ENCODE measurements at places on chromosomes 1 and 21.

DNA sequence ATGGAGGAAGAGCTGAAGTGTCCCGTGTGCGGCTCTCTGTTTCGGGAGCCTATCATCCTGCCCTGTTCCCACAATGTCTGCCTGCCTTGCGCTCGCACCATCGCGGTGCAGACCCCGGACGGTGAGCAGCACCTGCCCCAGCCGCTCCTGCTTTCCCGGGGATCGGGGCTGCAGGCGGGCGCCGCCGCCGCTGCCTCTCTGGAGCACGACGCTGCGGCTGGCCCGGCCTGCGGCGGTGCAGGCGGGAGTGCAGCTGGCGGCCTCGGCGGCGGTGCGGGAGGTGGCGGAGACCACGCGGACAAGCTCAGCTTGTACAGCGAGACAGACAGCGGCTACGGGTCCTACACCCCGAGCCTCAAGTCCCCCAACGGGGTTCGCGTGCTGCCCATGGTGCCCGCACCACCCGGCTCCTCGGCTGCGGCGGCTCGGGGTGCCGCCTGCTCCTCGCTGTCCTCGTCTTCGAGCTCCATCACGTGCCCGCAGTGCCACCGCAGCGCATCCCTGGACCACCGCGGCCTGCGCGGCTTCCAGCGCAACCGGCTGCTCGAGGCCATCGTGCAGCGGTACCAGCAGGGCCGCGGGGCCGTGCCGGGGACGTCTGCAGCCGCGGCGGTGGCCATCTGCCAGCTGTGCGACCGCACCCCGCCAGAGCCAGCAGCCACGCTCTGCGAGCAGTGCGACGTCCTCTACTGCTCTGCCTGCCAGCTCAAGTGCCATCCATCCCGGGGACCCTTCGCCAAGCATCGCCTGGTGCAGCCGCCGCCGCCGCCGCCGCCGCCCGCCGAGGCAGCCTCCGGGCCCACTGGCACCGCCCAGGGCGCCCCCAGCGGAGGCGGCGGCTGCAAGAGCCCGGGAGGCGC lies 1.3 kb downstream of the TRIM67 start:
- DNase-seq: no peak

DNA sequence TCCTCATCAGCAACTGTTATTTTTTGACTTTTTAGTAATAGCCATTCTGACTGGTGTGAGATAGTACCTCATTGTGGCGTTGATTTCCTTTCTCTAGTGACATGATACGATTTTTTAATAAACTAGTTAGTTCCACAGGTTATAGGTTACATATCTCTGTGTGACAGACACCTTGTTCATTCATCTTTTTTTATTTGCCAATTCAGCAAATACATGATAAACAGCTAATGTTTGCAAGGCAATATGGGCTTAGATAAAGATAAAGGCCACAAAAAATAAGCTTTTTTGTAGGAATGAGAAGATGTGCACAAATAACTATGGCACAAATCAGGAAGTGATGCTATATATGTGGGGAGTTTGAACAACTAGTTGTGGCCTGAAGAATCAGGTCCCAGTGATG lies 366.8 kb downstream of the HLX start:
- no peak for DNase-seq

DNA sequence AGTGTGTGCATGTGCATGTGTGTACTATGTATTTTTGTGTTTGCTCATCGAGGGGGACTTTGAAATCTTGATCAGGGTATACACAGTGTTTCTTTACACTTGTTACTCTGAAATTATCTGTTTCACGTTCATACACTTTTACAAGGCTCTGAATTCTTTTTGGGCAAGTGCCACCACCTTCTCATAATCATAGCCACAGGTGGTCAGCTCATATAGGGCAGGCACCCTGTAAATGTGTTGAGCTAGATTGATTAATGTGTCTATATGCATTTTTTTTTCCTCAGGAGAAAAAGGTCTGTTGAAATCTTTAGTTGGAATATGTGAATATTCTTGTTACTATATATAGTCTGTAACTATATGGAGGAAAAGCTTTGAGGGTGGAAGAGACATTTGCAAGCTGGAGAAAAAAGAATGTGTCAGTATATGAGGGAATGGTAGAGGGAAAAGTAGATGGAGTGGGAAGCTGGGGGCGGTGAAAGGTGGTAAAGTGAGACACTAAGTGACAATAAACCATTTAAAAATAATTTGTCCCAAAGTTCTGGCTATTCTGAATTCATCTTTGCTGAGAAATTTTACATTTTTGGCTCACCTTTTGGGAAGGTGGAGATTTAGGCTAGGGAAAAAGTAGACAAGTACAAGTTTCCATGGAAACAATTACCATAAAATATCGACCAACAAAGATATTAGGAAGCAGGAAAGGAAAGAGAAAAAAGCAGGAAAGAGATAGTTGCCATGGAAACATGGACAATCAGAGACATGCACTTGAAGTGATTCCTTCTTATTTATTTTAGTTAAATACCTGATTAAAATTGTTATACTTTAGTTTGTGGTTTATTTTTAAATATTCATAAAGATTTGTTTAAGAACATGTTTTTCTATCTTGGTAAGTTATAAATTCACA lies 277.5 kb downstream of the PDE4B start:
- no peak for DNase-seq

- no peak for DNase-seq
Observed at GRCh38 chr1:15159166-15159555, 5.6 kb downstream of the TMEM51 start.

DNA sequence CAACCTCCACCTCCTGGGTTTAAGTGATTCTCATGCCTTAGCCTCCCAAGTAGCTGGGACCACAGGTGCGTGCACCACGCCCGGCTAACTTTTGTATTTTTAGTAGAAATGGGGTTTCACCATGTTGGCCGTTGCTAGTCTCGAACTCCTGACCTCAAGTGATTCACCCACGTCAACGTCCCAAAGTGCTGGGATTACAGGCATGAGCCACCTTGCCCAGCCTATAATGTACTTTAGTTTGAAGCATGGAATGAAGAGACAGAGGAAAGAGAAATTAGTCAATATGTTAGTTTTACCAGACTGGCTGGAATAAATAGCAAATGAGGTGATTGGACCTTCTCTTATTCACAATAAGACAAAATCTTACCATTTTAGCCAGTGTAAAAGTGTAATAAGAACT lies 89.0 kb downstream of the GTF2B start:
- DNase-seq: no peak

GRCh38 chr1:70864302-70864701 lies 183.3 kb downstream of the PTGER3 start:
- peak; percentile 57 for DNase-seq

DNA sequence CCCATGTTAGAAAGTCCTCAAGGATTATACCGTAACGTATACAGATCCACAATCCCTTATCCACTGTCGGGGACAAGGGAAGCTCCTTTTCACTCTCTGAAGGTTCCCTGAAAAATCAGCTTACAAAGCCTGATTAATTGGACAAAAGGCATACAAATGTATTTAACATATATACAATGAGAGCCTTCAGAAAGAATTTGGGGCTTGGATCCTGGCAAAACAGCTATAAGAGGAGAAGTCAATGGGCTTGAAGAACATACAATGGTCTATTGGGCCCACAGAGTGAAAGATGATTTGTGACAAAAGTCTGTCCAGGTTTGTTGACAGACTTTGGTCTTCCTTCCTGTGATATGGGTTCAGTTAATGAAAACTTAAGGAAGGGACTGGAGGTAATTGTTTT lies 10.7 kb downstream of the TACSTD2 start:
- no peak for DNase-seq

GRCh38 chr1:85158910-85159309 lies 41.9 kb downstream of the SYDE2 start:
- no peak for DNase-seq

- no peak for DNase-seq
Observed at GRCh38 chr1:61956016-61956645, 213.9 kb downstream of the PATJ start.

GRCh38 chr1:86913399-86913895 lies 479 bp downstream of the SELENOF start:
- DNase-seq: no peak

DNA sequence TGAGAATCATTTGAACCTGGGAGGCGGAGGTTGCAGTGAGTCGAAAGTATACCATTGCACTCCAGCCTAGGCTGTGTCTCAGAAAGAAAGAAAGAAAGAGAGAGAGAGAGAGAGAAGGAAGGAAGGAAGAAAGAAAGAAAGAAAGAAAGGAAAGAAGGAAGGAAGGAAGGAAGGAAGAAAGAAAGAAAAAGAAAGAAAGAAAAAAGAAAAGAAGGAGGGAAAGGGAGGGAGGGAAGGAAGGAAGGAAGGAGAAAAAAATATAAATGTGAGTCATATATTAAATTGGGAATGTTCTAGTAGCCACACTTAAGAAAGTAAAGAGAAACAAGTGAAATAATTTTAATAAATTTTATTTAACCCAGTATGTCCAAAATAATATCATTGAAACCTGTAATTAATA lies 16.7 kb upstream of the CITED4 start:
- no peak for DNase-seq

DNA sequence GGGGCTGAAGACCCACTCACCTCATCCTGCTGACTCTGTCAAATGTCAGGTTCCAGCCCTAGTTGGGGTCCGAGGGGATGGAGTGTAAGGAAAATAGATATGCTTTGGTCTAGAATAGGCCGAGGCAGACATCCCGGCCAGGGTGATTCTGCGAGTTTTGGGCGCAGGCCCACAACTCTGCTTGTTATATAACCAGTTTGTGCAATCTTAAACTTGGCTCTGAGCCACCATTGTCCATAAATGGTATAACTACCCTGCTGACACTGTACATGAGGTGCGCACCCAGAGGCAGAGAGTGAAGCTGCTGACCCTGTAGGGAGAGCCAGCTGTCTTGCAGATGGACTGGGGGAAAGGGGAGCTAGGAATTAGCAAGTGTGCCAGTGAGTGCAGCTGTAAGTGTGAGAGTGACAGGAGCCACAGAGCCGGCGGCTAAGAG lies 1388.8 kb downstream of the AMY1C start:
- no peak for DNase-seq

DNA sequence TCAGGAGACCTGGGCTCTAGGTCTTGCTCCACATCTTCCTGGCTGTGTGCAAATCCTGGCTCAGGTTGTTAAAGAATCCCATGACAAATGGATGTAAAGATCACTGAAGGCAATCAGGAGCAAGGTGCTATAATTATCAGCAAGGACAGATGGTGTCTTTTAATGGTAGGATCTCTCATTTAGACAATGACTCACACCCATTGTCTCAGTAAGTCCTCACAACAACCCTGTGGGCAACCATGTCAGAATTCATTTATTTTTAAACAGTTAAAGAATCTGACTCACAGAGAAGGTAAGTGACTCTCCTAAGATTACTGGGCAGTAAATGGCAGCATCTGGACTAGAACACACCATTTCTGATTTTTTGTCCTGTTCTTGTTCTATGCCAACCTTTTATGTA lies 32.8 kb downstream of the RNASEL start:
- no peak for DNase-seq

- DNase-seq: no peak
Observed at GRCh38 chr21:21383126-21383525, 384.9 kb downstream of the NCAM2 start.

DNA sequence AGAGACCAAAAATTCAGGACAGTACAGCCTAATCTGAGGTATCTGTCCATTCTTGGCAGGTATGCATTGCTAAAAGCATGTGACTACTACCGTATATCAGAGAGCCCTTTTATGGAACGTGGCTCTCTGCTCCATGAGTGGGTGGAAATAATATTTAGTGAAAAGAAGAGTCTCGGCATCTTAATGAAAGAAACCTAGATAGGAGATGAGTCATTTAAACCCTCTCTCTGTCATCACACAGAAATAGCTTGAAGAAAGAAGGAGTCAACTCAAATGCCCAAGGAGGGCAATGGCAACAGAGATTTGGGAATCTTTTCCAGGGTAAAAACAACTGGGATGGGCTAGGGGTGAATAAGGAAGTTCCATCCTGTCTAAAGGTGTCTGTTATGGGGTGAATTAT lies 528.2 kb downstream of the SMYD3 start:
- no peak for DNase-seq

DNA sequence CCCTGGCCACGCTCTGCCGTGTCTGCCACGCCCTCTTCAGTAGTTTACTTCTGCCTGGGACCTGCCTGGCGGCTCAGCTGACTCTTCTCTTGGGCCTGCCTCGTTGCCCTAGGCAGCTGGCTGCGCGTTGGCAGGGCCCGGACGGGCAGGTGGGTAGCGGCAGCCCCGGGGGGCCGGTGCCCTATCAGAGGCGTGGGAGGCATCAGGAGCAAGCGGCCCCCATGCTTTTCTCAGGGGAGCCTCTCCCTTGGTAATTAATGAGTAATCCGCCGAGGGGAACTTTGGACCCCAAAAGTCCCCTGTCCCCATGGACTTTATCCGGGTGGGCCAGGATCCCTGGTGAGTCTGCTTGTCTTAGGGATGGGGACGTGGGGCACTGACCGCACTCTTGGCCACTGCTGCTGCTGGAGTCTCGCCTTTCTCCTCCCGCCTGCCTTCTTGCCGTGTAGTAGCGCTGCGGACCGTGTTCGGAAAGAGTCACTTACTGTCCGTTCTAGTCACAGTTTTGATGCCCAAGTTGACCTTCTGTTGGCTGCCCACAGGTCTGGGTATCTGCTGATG lies 22.7 kb downstream of the SKI start:
- no peak for DNase-seq

- DNase-seq: no peak
Observed at GRCh38 chr1:77063118-77063517, 156.1 kb downstream of the PIGK start.

- no peak for DNase-seq
Observed at GRCh38 chr1:20472121-20472520, 13.9 kb downstream of the CAMK2N1 start.

DNA sequence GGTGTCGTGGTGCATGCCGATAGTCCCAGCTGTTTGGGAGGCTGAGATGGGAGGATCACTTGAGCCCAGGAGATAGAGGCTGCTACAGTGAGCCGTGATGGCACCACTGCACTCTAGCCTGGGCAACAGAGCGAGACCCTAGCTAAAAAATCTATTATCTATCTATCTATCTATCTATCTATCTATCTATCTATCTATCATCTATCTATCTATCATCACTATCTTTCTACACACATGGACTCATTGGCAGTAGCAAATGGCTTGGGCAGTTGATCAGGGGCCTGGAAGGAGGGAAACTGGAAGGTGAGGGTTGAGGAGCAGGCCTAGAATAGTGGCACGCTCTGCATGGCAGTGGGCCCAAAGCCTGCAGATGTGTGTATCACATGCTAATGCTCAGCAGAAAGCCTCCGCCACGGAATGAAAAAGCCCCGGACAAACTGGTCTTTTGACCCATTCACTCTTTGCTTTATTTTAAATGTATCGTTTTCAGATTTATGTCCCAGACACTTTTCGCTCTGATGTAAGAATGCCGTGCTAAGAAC lies 7.3 kb upstream of the HUNK start:
- no peak for DNase-seq

GRCh38 chr1:168792142-168792541 lies 63.1 kb upstream of the DPT start:
- no peak for DNase-seq

- DNase-seq: no peak
Observed at GRCh38 chr1:57868239-57868638, 444.4 kb upstream of the DAB1 start.

GRCh38 chr1:230160957-230161771 lies 94.1 kb downstream of the GALNT2 start:
- DNase-seq: no peak

- DNase-seq: peak; percentile 84
Observed at GRCh38 chr1:119873135-119874015, 22.9 kb downstream of the ADAM30 start.
